Mucosa of gallbladder (tissue), 1 donor: ENCODE measurements at places on chromosomes 6 and 20.

GRCh38 chr20:61203320-61203719 lies 48.7 kb upstream of the CDH4 start:
- no peak for DNase-seq

DNA sequence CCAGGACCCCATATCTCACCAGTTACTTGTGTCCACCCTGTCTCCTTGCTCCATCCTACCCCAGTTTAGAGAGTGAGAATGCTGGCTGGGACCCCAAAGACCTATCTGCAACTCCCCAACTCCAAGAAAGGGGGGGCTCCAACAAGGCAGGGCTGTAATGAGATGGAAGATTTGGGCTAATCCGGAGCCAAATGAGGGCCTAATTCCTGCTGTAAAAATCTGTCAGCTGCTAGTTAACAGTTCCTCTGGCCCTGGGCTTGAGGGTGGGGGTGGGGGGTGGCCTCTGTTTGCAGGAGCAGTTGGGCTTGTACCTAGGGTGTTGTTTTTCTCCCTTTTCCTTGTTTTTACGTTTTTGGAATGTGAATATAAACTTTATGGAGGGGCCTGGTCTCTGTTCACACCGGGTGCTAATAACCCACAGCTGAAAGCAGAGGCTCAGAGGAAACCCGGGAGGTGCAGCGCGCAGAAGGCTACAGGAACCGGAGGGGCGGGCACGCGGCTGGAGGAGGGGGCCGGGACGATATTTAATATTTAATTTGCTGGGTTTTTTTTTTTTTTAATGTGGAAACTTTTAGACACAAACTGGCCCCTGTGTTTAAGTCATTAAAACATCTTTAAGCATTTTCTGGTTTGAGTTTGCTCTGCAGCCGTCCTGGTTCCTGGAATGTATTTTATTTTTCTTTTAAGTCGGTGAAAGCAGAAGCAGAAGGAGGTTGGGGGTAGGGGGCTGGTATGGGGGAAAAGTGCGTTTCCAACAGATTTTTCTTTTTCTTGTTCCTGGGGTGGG lies 70.7 kb downstream of the NCR2 start:
- no peak for DNase-seq

- no peak for DNase-seq
Observed at GRCh38 chr20:56200456-56200855, 48.1 kb upstream of the MC3R start.

DNA sequence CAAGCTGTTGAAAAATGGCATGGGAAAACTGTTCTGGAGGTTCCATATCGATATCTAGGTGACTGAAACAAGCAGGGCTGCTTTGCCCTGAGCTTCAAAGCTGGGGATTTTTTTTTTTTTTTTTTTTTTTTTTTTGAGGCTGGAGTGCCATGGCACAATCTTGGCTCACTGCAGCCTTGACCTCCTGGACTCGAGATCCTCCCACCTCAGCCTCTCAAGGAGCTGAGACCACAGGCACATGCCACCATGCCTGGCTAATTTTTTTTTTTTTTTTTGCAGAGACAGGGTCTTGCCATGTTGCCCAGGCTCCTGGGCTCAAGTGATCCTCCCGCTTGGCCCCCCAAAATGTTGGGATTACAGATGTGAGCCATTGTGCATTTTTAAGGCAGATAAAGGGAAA lies 11.0 kb downstream of the ERGIC3 start:
- no peak for DNase-seq

DNA sequence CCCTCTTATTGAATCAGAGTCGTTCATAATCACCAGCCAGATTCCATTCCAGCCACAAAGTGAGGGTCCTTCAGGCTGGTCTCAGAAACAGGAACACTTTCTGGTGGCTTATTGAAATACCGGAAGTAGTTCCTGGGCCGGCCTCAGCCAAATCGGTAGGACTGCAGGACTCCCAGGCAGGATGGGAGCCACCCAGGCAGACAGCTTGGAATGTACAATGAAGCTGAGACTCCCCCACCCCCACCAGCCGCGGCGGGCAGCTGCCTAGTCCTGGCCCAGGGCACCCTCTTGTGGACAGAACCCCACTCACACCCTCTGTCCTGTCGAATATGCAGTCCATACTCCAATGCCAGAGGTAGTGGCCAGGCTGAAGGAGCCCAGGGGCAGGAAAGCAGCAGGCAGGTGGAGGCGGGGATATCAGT lies 43.8 kb downstream of the MDFI start:
- DNase-seq = peak; percentile 90

- no peak for DNase-seq
Observed at GRCh38 chr20:35735826-35736470, 6.1 kb downstream of the RBM39 start.

GRCh38 chr6:73062837-73063236 lies 162.5 kb downstream of the KHDC1L start:
- DNase-seq = no peak

DNA sequence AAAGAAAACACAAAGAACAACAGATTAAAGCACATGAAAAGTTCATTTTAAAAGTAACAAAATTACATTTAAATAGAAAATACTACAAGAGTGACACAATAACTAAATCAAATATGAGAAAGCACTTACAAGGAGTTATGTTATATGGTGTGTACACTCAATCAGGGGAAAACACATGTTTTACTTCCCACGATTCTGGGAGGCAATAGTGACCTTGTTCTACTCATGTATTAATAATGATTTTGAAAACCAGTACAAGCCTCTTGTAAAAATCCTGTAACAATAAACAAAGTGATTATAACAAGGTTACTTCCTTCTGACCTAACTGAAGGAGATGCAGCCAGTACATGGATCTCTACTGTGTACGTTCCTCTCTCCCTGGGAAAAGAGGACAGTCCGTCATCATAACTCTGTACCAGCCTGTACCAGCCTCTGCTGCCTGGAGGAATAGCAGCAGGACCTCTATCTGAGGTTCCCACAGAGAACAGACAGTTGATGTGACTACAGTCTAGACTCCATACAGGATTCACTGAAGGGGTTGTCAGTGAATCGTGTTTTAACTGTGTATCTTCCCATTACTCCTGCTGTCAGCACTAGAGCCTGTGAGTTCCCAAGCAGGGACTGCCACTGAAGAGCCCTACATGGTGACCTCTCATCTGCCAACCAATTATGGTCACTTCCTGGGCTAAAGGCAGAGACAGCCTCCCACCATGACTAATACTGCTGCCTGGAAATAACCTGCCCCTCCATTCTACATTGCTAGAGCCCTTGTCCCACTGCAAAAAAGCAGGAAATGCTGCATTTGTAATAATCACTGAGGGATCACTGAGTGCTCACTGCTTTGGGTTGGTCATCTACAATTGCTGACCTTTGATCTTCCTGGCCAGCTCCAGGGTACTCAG lies 149.7 kb downstream of the KIF16B start:
- DNase-seq = no peak

- no peak for DNase-seq
Observed at GRCh38 chr20:37297066-37297736, 7.7 kb downstream of the MANBAL start.

- DNase-seq = no peak
Observed at GRCh38 chr6:11865680-11866300, 87.2 kb upstream of the ADTRP start.

DNA sequence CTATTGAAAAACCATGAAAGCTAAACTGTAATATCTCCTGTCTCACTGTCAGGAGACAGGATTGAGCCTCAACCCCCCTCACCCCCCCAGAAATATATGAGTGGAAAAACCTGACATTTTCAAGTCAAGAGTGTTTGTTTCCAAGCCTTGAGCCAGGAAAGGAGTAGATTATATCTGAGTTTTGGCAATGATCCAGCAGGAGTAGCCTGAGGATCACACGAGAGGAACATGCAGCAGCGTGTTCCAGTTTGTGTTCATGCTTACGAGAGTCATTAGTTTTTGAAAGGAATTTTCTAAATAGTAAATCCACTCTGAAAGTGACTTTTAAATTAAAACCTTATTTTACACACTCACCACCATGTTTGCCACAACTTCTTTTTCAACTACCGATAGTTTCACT lies 15.8 kb downstream of the IL22RA2 start:
- no peak for DNase-seq

DNA sequence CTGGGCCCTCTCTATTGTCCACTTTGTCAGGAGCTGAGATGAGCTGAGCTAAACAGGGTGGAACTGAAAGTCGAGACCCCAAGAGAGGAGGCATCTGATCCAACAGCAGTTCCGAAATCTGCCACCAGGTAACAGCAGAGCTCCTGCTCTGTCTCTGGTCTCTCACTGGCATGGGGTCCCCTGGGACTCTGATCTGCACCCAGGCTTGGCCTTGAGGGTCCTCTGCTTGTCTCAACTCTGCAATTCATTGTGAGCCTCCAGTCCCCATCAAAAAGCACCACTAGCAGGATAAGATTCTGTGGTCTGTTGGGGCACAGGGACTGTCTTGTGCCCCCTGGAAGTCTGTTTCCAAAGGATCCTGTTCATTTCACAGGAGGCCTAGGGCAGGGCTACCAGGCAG lies 62.5 kb upstream of the TOP1 start:
- no peak for DNase-seq

DNA sequence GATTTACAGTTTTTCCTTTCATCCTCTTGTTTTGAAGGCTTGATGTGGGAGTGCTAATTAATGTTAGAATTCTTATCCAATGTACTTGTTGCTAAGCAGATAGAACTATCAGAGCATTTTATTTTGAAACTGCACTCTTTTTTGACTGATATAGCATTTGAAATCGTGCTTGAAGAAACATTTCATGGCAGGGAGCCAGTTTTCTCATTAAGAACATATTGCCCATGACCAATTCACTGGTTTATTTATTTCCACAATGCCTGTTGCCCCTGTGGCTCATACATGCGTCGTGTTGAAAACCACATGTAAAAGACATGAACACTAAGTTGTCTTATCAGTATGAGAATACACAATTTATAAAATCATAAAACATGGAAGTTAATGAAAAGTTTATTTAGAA lies 479.7 kb upstream of the FLRT3 start:
- no peak for DNase-seq

DNA sequence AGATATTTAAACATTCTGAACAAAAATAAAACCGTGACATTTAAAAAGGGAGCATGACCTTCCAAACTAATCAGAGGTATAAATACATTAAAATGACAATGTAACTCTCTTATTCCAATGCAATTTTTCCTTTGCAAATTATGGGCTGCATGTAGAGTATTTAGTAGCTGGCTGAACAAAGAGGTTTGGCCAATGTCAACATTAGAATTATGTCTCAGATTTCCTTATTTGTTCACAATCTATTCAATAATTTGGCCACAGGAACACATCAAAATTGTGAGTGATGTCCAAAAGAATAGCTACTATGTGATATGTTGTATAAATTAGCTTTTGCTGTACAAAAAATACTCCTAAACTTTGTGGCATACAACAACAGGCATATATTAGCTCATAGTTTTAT lies 580.0 kb upstream of the MARCKS start:
- no peak for DNase-seq
